IPS DF 19.7 (cell line): ENCODE measurements at places on chromosomes 12 and 14.

DNA sequence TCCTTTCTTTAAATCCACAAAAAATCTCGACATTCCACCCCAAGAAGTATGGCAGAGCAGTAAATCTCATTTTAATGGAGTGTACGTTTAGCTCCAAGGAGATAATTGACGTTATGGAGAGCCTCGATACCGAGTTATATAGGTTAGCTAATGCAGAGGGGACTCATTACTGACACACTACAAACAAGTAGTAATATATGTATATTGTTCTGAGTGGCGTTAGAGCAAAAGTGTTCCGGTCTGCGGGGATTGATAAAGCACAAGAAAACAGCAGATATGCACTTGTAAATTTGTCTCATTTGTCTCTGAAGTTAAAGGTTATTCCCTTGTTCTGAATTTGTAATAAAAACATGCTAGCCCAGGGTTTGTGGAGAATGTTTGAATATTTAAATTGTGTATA, 84.1 kb downstream of the BCL11B start:
- no peak for DNase-seq

DNA sequence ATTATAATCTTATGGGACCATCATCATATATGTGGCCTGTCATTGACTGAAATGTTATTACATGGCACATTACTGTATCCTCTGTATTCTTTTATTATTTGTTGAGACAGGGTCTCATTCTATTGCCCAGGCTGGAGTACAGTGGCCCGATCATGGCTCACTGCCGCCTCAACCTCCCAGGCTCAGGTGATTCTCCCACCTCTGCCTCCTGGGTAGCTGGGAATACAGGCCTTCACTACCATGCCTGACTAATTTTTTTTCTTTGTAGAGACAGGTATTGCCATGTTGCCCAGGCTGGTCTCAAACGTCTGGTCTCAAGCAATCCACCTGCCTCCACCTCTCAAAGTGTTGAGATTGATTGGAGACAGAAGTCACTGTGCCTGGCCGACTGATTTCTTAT, 153.2 kb downstream of the RASSF9 start:
- DNase-seq: no peak

GRCh38 chr12:10672231-10672868, 1.5 kb downstream of the STYK1 start:
- DNase-seq: no peak

- no peak for DNase-seq
Observed at GRCh38 chr12:71460318-71460717, 20.7 kb downstream of the LGR5 start.

DNA sequence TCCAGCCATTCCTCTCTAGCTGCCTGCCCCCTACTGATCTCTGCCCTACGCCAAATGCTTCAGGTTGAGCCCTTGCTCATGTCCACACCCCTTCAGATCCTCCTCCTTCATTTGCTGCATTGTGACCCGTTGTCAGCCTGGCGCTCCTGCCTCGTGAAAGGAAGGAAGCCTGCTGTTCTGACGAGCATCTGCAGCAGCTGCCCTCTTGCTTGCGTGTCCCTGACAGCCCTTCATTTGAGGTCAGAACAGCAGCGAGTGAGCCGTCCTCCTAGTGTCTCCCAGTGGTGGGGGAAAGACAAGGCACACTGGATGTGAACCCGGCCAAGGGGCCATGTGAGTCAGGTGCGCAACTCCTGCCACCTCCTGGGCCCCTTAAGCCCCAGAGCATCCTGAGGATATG, 3.0 kb upstream of the PIANP start:
- no peak for DNase-seq

- DNase-seq: no peak
Observed at GRCh38 chr12:103422746-103423515, 72.8 kb downstream of the C12orf42 start.

DNA sequence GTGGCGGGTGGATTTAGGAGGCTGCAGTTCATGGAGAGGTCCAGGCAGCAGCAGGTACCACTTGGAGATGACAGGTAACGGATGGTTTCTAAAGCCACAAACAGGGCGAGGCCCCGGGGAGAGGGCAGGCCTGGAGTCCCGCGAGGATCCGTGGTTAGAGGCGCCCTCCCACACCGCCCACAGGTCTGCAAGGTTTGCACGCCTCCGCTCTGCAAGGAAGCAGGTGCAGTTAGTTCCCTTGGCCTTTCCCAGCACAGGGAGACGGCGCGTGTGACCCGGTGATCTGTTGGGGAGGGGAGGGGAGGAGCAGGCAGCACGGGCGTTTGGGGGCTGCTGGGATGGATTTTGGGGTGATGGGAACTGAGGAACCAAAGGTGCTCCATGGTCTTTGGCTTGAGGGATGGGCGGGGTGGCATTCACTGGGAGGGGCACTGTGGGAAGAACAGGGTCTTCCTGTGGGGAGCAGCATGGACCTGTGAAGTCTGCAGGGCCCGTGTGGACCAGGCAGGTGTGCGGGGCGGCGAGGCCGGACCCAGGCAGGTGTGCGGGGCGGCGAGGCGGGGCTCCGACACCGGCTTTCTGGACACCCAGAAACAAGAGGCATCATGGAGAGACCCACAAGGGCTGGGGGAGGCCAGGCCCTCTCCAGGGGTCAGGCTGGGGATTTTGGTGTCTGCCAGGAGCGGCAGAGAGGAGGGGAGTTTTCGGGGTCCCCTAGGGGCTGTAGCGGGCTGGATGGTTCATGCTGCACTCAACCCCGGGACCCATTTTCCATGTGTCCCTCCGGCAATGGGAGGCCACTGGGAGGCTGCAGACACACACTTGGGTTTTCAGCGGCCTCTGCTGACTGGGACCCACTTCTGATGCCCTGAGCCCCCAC, 29.1 kb downstream of the NOC4L start:
- no peak for DNase-seq

DNA sequence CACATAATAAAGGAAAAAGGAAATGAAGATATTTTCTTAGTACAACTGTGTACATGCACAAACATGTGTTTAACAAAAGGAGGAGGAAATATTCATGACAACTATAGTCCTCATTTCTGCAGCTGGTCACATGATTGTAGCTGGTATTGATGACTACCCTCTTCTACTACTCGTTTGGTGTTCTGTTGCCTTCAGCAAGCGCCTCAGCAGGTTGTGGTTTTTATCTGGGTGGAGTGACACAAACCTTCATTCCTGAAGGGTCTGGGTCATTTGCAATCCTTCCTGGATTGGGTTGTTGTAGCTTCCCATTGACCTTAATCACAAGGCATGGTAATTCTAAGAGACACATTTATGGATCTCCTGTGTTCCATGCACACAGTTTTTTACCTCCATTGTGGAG, 1009.9 kb upstream of the USP15 start:
- no peak for DNase-seq
